Stimulated activated CD8-positive, alpha-beta memory T cell treated with anti-CD3 and anti-CD28 coated beads, Interleukin-7, amount 100 ng/mL, for 1 hour (primary cell): ENCODE measurements at places on chromosomes 6 and 20.

GRCh38 chr20:47664068-47664437 is 121.2 kb downstream of the SULF2 start:
- no peak for DNase-seq

GRCh38 chr6:169215201-169215681 is 38.4 kb downstream of the THBS2 start:
- DNase-seq, result no peak

GRCh38 chr6:106253172-106253571 is 72.4 kb downstream of the ATG5 start:
- no peak for DNase-seq

GRCh38 chr6:33028220-33028849 is 18.9 kb upstream of the HLA-DOA start:
- DNase-seq, result no peak

- no peak for DNase-seq
Observed at GRCh38 chr6:111717621-111718020, 111.9 kb upstream of the TRAF3IP2 start.

GRCh38 chr6:74720923-74721322 is 484.9 kb downstream of the COL12A1 start:
- no peak for DNase-seq

DNA sequence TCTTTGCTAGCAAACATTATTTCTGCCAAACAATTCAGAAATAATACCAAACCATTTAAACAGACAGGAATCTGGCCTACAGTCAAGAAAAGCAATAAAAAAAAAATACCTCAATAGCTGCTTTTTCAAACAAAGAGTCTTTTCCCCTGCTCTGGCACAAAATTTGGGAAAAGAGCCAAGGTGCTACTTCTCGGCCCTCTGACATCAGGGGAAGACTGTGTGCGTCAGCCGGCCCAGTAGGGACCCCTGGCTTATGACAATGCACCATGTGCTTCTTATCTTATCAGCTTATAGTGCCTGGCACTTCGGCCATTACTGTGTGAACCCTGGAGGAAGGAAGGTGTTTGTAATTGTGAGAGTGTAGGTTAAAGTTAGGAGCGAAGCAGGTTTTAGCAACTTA is 89.4 kb downstream of the PDE10A start:
- DNase-seq, result no peak

DNA sequence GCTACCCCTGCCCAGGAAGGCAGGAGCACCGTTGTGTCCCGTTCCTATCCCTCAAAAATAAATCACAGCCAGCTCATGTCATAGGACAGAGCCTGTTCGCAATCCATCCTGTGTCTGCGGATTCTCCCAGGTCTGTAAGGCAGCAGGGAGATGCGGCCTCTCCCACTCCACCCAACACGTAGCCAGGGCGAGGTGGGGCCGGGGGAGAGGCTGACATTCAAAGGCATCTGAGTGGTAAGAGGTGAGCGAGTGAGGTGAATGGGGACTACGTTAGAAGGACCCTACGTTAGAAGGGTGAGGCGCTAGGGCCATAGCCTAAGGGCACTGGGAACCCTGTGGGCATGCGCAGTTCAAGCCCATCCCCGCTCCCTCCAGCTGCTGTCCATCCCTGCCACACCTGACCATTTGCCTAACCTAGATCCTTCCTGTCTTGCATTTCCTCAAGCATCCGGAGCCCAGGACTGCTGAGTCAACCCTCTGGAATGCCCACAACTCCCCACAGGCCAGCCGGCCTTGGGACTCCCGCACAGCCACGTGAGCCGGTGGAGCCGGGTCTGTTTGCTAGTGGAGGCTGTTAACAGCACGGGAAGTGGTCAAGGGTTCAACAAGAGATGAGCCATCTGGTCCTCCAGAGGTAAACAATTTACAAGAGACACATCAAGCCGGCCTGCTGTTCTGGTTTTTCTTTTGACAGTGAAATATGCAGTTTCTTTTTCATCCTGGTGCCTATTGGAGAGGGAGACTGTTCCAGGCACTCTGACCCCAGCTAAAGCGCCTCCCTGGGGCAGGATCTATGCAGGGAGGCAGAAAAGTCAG is 45.9 kb downstream of the RIPOR3 start:
- DNase-seq, result no peak

GRCh38 chr6:90040931-90041330 is 146.7 kb downstream of the GJA10 start:
- no peak for DNase-seq
